ENCODE measurements at places on chromosomes 12 and 14. TPM values are rescaled to one million over a fixed set of nuclear protein-coding genes. Genes with fewer than 3 reads are reported as not detected.

GRCh38 chr12:43009846-43010240, 420.3 kb upstream of the PRICKLE1 start:
- H3K4me1 ChIP-seq = no peaks in the 10 kb centered on the region
- H3K27ac ChIP-seq = no peak overlapping the region
- no peak overlapping the region for H3K4me3 ChIP-seq
- no peaks in the 10 kb centered on the region for H3K36me3 ChIP-seq

LTBR gene
- 132 TPM for polyA plus RNA-seq

NPFF gene
- polyA plus RNA-seq = not detected

GRCh38 chr14:77055306-77055705, 26.8 kb upstream of the IRF2BPL start:
- H3K36me3 ChIP-seq = no peaks in the 10 kb centered on the region
- DNase-seq = no peak
- H3K27me3 ChIP-seq = no peaks in the 10 kb centered on the region
- no peak overlapping the region for H3K27ac ChIP-seq
- H3K4me1 ChIP-seq = no peaks in the 10 kb centered on the region
- no peak overlapping the region for H3K4me3 ChIP-seq

- H3K4me3 ChIP-seq = no peak overlapping the region
- no peaks in the 10 kb centered on the region for H3K36me3 ChIP-seq
- no peaks in the 10 kb centered on the region for H3K27me3 ChIP-seq
Measured at GRCh38 chr12:2284321-2284813, 231.6 kb downstream of the CACNA1C start.
